ENCODE measurements at places on chromosomes 3 and 15.

DNA sequence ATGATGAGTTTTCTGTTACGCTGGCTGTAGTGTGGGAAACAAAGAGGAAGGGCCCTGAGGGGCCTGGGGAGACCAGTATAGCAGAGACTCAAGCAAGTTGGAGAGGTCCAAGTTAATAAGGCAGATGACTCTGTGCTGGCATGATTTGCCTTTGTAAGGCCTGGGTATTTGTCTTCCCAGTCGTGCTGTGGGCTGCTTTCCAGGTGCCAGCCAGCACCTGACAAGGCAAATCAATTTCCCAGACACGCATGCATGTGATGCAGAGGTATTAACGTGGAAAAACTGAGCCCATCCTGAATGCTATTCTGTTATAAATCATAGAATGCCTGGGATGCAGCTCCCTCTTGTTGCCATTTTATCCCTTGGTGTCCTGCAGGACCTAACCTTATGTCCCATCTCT is 175.6 kb downstream of the MFSD1 start:
- H3K27ac ChIP-seq = no peak overlapping the region
- no peak overlapping the region for H3K4me3 ChIP-seq
- DNase-seq = no peak
- H3K4me1 ChIP-seq = no peaks in the 10 kb centered on the region

DNA sequence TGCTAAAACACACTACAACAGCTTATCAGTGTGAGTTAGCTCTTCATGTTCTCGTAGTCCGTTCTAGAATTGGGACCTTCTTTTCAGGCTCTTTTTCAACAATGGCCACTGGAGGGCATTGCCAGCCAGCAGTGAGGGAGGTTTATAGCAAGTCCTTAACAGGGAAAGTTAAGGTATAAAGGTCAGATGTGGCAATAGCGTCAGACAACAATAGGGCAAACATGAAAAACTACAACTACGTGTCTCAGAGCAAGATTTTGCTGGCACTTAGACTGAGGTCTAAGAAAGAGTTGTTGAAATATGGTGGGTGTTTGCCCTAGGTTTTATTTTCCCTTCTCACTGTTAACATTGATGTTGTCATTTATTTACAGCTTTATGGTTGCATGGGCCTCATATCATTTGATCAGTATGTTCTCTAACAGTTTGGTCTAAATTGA is 161.4 kb downstream of the GMNC start:
- no peak for DNase-seq
- no peak overlapping the region for H3K4me3 ChIP-seq
- no peaks in the 10 kb centered on the region for H3K4me1 ChIP-seq
- H3K36me3 ChIP-seq = no peaks in the 10 kb centered on the region

GRCh38 chr15:71508081-71508682 is 302.2 kb upstream of the NR2E3 start:
- H3K4me3 ChIP-seq = no peak overlapping the region
- no peaks in the 10 kb centered on the region for H3K36me3 ChIP-seq
- H3K4me1 ChIP-seq = no peaks in the 10 kb centered on the region
- DNase-seq = no peak

- no peak overlapping the region for H3K27ac ChIP-seq
- DNase-seq = no peak
- H3K36me3 ChIP-seq = no peaks in the 10 kb centered on the region
- H3K4me1 ChIP-seq = no peaks in the 10 kb centered on the region
- H3K27me3 ChIP-seq = no peaks in the 10 kb centered on the region
Observed at GRCh38 chr15:57114070-57114469, 195.6 kb downstream of the TCF12 start.

GRCh38 chr3:161576714-161577510 is 80.3 kb downstream of the OTOL1 start:
- no peak for DNase-seq
- no peaks in the 10 kb centered on the region for H3K27me3 ChIP-seq
- H3K4me3 ChIP-seq = no peak overlapping the region
- no peaks in the 10 kb centered on the region for H3K36me3 ChIP-seq

- H3K4me3 ChIP-seq = no peak overlapping the region
- H3K4me1 ChIP-seq = peaks cover 26% of the 10 kb centered on the region
Observed at GRCh38 chr15:40336744-40337122, 4.0 kb downstream of the CCDC9B start.

GRCh38 chr15:67879440-67880129 is 39.7 kb upstream of the RNU6-1 start:
- no peaks in the 10 kb centered on the region for H3K36me3 ChIP-seq
- no peaks in the 10 kb centered on the region for H3K4me1 ChIP-seq
- no peak overlapping the region for H3K4me3 ChIP-seq
- DNase-seq = no peak
- H3K27me3 ChIP-seq = no peaks in the 10 kb centered on the region
- no peak overlapping the region for H3K27ac ChIP-seq

DNA sequence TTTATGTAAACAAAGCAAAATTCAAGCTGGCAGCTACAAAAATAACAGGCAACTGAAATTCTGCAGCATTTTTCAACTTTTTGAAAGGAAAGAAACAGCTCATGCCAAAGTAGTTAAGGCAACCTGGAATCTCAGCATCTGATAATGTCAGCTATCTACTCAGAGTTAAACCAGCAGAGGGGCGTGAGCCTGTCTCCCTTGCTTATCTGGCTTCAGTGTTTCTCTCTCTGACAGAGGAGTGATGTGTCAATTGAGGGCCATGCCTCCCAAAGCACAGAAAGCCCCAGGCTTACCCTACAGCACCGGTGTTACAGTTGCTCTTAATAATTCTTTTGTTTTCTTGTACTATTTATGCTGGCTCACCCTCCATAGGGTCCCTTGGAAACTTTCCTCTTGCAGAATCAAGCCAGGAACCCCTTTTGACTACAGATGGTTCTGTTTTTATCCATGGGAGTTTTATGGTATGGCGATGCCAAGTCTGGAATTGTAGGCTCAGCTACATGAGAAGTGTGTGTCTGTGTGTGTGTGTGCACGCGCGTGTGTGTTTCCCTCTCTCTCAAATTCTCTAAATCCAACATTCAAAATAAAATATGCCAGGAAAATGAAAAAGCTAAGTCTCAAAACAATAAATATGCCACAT is 7.3 kb downstream of the TMEM212 start:
- DNase-seq = no peak
- H3K27ac ChIP-seq = no peak overlapping the region
- H3K27me3 ChIP-seq = no peaks in the 10 kb centered on the region
- H3K36me3 ChIP-seq = no peaks in the 10 kb centered on the region
- no peaks in the 10 kb centered on the region for H3K4me1 ChIP-seq
- no peak overlapping the region for H3K4me3 ChIP-seq
